ENCODE measurements at places on chromosomes 6 and 20.
A peak's percentile ranks its signal among the peaks of the same experiment; 100 is the strongest.

DNA sequence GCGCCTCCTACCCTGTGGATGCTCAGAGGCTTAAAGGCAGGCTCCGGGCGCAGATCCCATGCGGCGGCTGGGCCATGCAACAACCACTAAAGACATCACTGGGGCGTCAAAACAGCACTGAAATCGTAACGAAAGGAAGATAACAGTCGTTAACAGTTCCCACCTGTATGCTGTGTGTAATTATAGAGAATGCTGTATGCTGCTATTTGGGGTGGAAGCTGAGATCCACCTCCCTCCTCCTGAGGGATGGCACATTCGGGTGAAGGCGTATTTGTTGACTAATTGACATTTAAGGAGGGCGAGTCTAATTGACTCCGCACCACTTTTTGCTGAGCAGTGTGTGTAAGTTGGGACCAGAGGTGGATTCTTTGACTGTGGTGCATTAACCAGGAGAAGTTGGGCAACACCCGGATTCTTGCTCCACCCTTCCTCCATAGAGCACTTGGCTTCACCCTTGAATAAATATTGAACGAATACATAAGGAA, 687 bp downstream of the SLC35A1 start:
- DNase-seq: peak; percentile 48

DNA sequence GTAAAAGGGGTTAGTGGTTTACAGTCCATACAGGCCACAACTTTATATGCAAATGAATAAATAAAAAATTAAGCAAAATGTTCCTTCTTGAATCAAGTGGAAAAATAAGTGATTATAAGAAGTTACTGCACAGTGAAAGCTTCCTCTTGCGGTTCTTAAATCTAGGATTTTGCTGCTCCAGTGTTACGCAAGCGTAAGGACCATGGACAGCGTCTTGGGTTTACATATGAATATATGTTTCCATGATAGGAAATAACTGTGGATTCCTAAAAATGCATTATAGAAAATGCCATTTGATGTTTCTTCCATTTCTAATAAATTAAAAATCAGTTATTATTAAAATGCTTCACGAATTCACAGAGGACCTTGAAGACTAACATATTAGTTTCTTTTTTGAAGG, 176.6 kb upstream of the POU3F2 start:
- DNase-seq: no peak

- no peak for DNase-seq
Measured at GRCh38 chr6:24321538-24322162, 36.2 kb downstream of the DCDC2 start.

DNA sequence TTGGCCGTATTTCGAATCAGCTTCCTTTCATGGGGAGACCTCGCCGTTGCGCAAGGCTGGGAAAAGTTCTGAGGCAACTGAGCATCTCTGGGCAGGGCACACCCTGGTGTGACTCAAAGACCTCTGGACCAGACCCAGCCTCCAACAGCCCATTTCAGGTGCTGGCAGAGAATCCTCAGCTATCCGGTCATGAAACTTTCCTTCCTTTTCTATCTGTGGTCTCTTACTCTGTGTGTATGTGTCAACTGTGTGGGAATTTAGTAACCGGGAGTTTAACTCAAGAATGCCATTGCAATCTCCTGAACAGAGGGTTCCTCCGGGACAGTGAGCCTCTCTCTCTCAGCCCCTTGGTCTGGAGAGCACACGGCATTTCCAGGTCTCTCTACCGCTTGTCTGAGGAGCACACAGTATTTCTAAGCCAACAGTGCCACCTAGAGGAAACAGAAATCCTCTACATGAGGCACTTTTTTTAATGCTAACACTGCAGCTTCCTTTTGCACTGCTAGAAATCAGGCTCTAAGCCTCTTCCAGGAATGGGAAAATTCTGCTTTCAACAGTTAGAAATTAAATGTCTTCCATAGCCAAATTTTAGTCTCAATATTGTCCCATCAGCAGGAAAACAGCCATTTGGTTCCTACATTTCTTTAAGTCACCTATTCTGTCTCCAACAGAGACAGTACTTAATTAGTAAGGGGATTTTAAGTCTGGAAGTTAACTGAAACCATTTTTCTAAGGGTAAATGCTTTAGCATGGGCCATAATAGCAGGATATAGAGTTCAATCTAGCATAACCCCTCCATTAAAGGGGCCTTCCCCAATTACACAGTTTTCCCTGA, 32.7 kb downstream of the PLN start:
- DNase-seq: no peak

DNA sequence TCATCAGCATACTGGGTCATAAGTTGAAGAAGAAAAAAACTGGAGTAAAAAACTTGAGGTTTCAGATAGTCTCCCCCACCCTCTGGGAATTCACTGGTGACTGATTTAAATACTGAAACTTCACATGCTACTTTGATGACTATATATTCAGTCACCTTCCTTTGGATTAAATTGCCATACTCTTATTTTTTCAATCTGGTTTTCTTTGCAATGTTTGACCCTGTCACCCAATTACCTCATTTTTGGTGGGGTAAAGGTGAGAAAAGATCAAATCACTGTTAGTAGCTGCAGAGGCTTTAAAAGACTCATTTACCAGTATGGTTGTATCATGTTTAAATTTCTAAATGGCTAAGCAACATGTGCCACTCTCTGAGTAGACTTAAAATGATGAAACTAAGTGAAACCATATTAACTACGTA, 862.7 kb upstream of the FLRT3 start:
- DNase-seq: no peak

GRCh38 chr20:13586133-13586532, 52.6 kb downstream of the TASP1 start:
- DNase-seq: no peak

GRCh38 chr20:2084703-2085102, 16.9 kb upstream of the STK35 start:
- peak; percentile 28 for DNase-seq

DNA sequence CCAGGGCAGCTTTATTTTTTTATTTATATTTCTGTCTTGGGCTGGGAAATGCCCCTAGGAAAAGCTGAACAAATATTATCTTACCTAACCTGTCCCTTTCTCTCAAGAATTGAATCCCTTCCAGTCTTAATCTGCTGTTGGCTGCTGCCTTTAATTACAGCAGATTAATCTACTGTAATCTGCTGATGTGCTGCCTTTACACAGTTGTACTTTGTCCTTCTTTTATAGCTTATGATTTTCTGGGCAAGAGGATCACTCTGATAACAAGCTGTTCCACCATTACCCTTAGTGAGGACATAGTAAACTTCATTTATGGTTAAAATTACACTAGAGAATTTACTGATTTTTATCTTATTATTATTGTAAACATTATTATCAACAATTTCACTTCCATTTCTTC, 234.5 kb upstream of the MAN1A1 start:
- DNase-seq: no peak

- DNase-seq: peak; percentile 87
Measured at GRCh38 chr6:147202516-147203310, 1.5 kb upstream of the STXBP5 start.

GRCh38 chr6:25882051-25882496, 8.0 kb upstream of the SLC17A3 start:
- peak; percentile 41 for DNase-seq

- DNase-seq: no peak
Measured at GRCh38 chr20:25247000-25247517, 826 bp upstream of the PYGB start.

DNA sequence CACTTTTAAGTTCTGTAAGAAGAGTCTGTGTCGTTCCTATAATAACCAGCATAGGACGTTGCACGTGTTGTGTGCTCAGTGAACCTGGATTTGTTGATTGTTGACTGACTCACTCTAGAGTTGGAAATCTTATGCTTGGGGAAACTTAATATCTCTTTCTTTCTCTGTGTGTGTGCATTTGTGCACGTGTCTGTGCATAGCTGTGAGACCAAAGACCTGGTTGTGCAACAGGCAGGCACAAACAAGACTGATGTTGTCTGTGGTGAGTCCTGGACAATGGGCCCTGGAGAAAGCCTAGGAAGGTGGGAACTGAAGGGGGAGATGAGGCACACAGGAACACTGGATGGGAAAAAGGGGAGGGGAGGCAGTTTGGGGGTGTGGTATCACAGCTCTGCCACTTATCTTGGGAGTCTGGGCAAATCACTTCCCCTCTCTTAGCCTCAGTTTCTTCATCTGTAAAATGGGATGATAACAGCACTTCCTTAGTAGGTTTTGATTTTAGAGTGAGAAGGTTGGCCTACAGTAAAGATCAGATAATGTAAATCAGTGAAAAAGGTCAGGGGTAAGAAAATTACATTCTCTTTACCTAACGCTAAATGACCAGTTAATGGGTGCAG, 8.4 kb downstream of the CD40 start:
- no peak for DNase-seq

DNA sequence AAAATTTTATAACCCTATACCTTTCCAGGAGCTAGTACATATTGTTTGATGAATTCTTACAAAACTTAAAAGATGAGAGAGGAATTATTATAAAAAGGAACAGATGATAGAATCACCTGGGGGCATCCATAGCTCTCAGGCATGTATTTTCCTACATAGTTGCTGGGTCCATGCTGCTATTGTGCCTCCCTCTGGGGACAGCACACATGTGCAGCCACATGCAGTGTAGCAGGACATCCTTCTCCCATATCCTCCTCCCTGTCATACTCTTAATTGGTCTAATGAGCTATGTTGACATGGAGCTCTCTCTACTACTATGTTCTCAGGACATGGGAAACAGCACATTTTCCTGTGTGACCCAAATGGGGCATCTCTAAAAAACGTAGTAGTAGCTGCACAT, 898.2 kb upstream of the MAP3K7 start:
- no peak for DNase-seq

GRCh38 chr6:119575721-119576120, 226.2 kb upstream of the MAN1A1 start:
- DNase-seq: no peak

DNA sequence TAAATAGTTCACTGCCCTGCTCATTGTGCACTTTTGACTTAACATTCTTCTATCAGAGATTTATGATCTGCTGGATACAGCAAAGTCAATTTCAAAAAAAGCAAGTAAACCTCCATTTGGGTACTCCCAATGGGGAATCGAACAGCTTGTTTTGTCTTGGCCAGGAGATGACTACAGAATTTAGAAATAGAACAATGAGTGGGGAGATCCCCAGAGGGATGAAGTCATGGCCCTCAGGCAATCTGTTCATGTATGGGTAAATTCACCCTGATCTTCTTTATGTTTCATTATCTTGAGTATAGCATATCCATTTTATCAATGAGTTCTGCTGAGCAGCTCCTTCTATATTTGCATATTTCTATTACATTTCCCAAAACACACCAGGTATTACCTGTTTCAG, 1681.9 kb downstream of the HACE1 start:
- no peak for DNase-seq

DNA sequence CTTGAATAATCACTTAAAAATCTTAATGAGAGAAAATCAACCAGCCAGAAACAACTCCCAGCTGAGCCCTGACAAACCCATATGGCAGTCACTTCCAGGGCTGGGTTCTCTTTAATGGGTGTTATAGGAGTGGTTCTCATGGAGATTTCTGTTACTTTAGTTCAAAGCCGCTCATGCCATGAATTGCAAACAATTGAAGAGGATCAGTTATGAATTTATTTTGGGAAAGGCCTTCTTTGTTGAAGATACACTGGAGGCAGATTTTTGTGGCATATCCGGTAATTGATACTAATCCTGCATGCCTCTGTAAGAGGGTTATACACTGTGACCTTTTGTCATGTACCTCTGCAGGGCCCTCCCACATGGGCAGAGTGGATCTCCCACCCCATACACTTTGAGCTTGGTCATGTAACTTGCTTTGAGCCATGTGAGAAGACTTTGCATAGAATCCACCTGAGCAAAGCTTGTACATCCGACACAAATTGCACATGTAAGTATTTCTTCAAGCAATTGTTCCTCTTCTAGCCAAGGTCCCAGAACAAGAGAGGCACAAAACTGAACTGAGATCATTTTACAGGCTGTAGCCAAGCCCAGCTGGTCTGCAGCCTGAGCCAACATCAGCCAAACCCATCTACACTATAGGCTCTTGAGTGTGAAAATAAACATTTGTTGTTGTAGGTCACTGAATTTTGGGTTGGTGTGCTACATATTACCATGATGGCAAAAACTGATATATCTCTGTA, 492.3 kb downstream of the PREX1 start:
- no peak for DNase-seq

DNA sequence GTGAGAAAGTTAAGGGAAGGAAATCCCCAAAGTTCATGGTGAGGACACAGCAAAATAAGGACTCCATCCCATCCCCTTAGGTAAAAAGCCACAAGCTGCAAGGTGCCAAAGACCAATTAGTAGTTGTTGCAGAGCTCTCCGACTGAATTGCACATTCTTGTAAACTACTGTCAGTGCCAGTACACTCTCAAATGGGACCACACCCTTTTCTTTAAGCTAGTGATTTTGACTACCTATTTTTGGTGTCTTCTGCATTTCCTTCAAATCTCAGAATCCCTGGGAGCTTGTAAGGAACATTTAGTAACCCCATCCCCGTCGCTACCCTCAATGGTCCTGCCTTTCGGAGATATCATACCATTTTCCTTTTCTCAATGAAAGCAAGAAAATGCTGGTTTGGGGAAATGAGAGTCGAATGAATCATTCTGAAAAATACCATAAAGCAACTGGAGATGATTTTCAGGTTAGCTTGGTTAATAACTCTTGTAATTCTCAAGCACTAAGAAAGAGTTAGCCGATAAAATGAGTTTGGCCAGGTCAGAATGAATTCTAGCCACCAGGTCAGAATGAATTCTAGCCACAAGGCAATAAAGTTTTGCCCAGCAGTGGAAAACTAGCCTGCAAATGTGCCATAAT, 5.2 kb upstream of the HMGN3 start:
- DNase-seq: no peak

GRCh38 chr20:51382986-51383821, 159.3 kb downstream of the NFATC2 start:
- no peak for DNase-seq

GRCh38 chr6:126957721-126958120, 160.8 kb upstream of the RSPO3 start:
- no peak for DNase-seq

- no peak for DNase-seq
Measured at GRCh38 chr6:129104560-129104959, 221.6 kb downstream of the LAMA2 start.

GRCh38 chr6:125019918-125020317, 57.7 kb downstream of the RNF217 start:
- DNase-seq: no peak

- no peak for DNase-seq
Measured at GRCh38 chr20:64224351-64225170, 31.0 kb upstream of the PCMTD2 start.

GRCh38 chr20:43914311-43915210, at the start of gene TOX2:
TSS of gene TOX2 (plus strand) at chr20:43914852. CDS start at chr20:43914892, 40 bp downstream.
- peak; percentile 38 for DNase-seq

DNA sequence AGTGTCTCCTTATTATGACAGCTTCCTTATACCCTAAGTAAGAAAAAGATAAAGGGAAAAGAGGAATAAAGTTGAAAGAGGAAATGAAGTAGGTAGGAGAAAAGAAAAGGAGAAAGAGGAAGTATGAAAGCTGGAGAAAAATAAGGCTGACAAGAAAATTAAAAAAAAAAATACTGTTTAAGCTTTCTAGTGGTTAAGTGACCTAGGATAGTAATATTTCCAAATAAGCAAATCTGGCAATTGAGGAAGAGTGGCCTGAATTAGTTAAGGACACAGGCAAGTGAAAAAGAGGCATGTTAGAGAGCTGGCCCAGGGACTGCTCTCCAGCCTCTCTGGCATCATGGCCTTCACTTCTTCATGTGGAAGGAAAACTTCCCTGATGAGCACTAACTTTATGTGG, 76.5 kb upstream of the ADGRF1 start:
- no peak for DNase-seq

GRCh38 chr6:143516690-143517446, 5.3 kb upstream of the FUCA2 start:
- no peak for DNase-seq

GRCh38 chr6:36867471-36868224, 7.0 kb downstream of the PPIL1 start:
- no peak for DNase-seq
